ENCODE measurements at places on chromosomes 3 and 15. TPM values are rescaled to one million over a fixed set of nuclear protein-coding genes. Genes with fewer than 3 reads are reported as not detected.

DNA sequence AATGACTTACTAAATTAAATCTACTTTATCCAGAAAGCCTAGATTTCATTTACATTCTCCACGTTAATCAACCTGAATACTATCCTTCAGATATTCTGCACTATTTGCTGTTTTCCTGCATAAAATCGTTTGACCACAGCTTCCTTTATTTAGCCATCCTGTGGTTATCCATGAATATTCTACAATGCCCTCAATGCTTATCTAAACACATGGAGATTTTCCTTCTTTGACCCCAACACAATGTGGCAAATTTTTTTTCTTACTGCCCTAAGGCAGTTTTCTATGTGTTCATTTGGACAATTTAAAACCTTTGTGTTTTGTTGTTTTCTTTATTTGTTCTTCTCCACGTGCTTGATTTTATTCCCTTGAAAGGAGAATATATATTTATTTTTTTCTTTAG is 495.5 kb upstream of the ROBO1 start:
- DNase-seq = no peak

GRCh38 chr3:134847349-134847748 is 52.3 kb downstream of the EPHB1 start:
- no peak for DNase-seq

The PLA2G4E gene
- total RNA-seq = not detected

The CHSY1 gene
- 53.7 TPM for total RNA-seq

- DNase-seq = no peak
Measured at GRCh38 chr3:101148001-101148400, 154.8 kb upstream of the ABI3BP start.

The RAD51 gene
- total RNA-seq = not detected

- peak; percentile 35 for DNase-seq
Measured at GRCh38 chr15:40436116-40436891, 4.4 kb upstream of the BAHD1 start.

The SH2D7 gene
- not detected for total RNA-seq

GRCh38 chr3:128041344-128041743 is 10.9 kb upstream of the SEC61A1 start:
- no peak for DNase-seq

The CD80 gene
- total RNA-seq = 0.14 TPM

DNA sequence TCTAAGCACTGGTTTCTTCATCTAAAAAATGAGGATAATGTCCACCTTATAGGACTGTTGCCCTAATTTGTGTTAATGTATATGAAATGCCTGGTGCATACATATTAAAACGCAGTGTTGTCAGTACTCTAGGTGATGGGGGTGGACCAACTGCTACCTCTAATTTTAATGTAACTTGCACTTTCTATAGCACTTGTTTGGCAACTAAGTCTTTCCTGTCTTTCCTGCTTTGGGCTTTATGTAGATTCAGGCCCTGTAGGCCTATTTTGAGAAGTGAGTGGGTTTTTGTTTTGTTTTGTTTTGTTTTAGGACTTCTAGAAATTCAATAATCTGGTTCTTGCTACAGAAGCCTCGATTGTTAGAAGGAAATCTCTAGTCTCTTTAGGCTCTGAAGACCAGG is 21.2 kb downstream of the SLC7A14 start:
- no peak for DNase-seq

The CKMT1B gene
- 0.90 TPM for total RNA-seq

DNA sequence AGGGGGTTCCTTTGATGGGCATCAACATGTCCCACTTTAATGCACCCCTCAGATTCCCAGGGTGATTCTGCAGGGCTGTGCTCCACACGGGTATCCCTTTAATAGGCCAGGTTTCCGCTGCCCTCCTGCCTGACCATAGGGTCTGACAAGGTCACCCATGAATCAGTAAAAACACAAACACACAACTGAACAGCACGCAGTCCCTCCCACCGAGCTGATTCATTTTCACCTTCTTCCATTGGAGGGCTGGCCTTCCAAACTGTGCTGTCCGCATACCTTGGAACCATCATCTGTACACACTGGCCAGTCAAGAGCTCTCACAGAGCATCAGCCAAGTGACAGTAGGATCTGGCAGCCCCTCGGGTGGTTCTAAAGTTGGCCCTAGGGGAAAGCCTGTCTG is 93.7 kb downstream of the FBLN2 start:
- DNase-seq = no peak

GRCh38 chr15:80788536-80788935 is 9.4 kb downstream of the CEMIP start:
- DNase-seq = no peak

GRCh38 chr3:64133272-64133671 is 92.0 kb downstream of the PRICKLE2 start:
- DNase-seq = no peak

DNA sequence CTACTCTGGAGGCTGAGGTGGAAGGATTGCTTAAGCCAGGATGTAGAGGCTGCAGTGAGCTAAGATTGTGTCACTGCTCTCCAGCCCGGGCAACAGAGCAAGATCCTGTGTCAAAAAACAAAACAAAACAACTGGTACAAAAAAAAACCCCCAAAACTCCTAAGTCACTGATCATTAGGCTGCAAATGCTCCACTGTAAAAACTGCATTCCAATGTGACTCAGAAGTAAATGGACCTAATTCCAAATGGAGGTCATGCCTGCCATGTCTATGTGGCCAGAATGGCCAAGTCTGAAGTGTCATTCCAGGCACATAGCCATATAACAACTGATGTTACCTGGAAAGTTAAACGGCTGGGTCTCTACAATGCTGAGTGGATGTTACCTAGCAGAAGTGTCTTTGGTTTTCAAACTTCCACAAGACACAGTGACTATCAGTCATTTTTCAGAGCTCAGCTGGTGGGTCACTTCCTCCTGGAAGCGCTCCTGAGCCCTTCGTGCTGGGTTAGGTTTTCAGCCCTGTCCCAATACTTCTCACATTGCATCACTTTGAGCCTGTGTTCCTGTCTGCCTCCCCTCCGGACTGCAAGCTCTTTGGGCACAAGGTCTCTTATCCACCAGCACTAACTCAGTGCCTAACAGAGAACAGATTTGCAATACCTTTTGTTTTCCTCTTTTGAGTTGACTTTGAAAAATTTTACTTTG is 10.6 kb downstream of the FSTL1 start:
- no peak for DNase-seq

The ESYT3 gene
- 30.8 TPM for total RNA-seq

The GALNT15 gene
- total RNA-seq = 35.1 TPM

The HCN4 gene
- 0.07 TPM for total RNA-seq

DNA sequence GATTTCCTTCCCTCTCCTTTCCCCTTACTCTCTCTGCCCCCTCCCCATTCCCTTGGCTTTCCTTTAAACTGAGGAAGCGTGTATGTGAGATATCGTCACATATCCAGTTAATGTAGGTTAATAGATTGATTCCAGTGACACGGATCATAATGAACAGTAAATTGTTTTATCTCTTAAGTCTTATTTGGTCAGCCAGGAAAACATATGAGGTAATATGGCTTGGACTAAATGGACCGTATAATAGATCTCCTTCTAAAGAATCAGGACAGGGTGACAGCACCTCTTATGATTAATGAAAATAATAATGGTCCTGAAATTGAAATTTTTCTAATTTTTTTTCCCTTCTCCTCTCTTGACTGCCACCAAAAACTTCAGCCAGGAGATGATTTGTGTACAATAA is 779.8 kb upstream of the NR2F2 start:
- no peak for DNase-seq
